Suppressor macrophage treated with lipopolysaccharide for 1 hour (primary cell): ENCODE measurements at places on chromosomes 5 and 9.
A peak's percentile ranks its signal among the peaks of the same experiment; 100 is the strongest.

- no peak for DNase-seq
These were observed 492.7 kb upstream of the CLINT1 start for GRCh38 chr5:158351485-158352125.

- DNase-seq, result peak; percentile 96
These were observed 1.2 kb upstream of the GCNT4 start for GRCh38 chr5:75053304-75054133.

GRCh38 chr9:130770679-130771442 is 64.2 kb upstream of the ABL1 start:
- peak; percentile 71 for DNase-seq

GRCh38 chr9:94663640-94664039 is 24.3 kb upstream of the FBP1 start:
- no peak for DNase-seq

DNA sequence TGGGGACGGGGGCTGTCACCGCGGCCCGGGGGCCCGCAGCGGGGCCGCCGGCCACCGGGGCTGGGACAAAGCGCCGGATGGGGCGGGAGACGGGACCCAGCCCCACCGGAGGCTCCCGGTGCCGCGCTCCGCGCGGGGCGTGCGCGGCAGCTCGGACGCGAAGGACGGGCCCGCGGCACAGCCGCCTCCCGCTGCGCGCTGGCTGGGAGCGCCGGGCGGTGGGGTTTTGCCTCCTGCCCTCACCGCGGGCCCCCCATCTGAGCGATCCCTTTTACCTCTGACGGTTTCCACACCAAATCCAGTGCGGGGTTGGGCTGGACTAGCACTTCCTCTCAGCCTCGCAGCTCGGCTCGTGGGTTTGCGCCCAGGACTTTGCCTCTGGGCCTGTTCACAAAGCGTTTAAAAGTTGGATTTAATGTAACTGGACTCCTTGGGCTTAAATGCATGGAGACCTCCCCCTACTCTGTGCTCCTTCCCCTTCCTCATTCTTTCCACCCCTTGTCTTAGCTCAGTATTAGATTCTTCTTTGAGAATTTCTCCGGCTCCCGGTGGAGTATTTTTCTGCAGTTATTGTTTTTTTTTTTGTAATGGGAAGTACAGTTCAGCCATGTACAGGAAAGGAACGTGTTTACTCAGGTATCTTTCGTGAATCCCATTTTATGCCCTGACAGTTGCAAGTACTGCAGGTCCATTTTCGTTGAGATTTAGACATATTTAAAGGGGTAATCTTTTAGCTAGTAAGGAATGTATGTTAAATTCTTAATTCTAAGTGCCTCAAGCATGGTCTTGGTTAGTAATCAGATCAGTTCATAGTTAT is 691 bp downstream of the FCHO2 start:
- DNase-seq, result peak; percentile 67

DNA sequence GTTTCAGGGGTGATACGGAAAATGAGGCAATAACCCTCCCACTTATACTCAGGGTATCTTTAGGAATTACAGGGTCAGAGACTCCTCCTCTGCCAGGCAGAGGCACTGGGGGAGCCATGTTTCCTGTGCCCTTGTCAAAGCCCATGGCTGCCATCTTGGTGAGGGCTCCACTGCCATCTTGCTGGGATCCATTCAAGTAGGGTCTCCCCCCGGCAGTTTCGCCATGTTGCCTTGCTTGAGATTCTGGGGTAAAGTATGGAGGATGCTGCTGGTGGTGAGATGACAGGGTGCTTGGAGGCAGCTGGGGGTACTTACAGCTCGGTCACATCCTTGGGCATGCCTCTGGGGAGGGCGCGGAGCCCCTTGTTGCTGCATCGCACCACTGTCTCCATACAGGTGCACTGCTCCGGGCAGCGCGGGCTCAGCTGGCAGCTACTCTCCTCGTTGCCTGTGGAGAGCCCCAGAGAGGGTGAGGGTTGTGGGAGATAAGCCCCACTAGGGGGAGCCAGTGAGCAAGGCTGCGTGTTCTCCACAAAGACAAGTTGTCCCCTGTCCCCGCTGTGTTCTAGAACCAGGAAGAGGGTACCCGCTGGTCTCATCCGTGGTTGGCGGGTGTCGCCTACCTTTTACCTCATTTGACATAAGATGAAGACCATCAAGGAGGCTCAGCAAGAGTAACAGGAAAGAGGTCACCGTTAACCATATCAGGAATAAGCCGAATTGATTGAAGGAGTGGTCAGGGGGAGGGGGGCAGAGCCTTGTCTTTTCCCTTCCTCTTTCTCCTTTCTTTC is 169.0 kb upstream of the PANK3 start:
- peak; percentile 85 for DNase-seq

DNA sequence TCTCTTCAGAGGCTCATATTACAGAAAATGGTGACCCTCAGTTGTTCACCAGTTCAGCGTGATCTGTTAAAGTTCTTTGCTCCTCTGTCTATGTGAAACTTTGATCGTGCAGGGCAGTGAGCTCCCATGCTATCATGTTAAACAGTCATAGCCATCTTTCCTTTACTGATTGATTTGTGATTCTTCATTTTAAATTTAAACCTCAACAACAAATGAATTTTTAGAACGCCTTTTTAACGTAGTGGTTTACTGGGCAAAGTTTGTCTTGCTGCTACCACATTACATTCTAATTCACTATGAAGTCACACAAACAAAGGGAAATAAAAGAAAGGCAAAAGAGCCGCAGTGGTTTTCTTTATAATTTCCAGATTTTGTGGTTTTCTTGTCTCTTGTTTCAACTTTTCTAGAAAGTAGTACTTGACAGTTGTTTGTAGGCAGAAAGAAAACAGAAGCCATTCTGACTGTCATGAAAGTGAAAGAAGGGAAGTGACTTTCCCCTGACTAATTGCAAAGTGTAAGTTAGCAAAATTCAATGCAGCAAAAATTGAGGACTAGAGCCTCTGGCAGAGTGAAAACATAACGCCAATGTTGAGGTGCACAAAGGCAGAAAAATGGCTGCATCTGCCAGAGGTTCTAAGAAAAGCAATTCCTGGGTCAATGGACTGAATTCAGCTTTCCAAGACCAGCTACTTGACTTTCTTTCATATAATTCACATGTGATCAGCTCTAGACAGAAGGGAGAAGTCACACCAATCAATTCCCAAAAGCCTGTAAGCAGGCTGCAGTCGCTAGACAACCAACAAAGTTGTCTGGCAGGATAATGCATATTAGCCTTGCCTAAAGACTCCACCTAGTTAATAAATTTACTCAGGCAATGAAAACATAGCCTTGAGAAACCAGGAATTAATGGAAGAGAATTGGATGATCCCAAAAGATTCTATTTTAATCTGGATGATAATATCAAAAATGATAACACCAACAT is 7.1 kb upstream of the IFNA6 start:
- peak; percentile 41 for DNase-seq

GRCh38 chr9:84322828-84323227 is 17.7 kb downstream of the SLC28A3 start:
- DNase-seq, result peak; percentile 63

- no peak for DNase-seq
These were observed 175.7 kb upstream of the SLC12A2 start for GRCh38 chr5:127907907-127908306.

DNA sequence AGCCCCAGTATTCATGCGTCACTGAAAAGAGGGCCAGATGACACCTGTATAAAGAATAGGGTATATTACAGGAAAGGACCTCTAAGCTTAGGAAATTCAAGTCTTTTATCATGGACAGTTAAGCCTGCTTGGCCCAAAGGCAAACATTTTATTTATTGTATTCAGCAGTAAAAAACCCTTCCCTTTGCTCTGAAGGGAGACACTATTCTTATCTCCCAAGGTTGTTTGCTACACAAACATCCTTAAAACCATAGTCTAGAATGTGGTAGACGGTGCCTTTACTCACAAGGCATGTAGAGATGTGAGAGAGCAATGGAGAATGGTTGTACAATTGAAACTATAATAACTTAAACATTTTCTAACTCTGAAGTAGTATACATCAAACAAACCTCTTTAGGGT is 33.9 kb downstream of the FTMT start:
- no peak for DNase-seq

GRCh38 chr5:66122379-66123034 is 21.6 kb upstream of the SREK1 start:
- DNase-seq, result no peak
